ENCODE measurements at places on chromosomes 5 and 9. TPM values are rescaled to one million over a fixed set of nuclear protein-coding genes. Genes with fewer than 3 reads are reported as not detected.

DNA sequence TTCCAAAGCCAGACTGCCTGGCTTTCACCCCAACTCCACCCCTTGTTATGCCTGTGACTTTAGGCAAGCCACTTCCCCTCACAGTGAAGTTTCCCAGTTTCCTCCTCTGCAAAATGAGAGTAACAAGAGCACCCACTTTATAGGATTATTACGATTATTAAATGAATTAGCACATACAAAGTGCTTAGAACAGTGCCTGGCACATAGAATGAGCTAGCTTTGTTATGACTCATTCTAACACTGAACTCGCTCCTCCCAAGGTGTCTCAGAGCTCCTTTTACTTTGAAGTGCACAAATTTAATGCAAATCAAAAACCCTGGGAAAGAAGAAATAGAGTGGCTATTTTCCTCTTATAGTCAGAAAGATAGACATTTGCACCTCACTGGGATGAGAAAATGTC is 34.3 kb downstream of the DNAH5 start:
- no peak for DNase-seq

Gene SPEF2
- 1.7 TPM for total RNA-seq

Gene INPP5E
- total RNA-seq: 8.8 TPM

- DNase-seq: no peak
Observed at GRCh38 chr5:1430121-1430795, 15.0 kb downstream of the SLC6A3 start.

Gene EGFLAM
- total RNA-seq: 2.0 TPM

Gene OXCT1
- total RNA-seq: 0.75 TPM

- DNase-seq: no peak
Observed at GRCh38 chr5:41708604-41708940, 161.7 kb downstream of the OXCT1 start.

Gene FSTL4
- total RNA-seq: not detected

Measured in left lobe of liver (tissue), 2 donors.